ENCODE measurements at places on chromosomes 4 and X. TPM values are rescaled to one million over a fixed set of nuclear protein-coding genes. Genes with fewer than 3 reads are reported as not detected.

GRCh38 chr4:177266506-177266905 lies 43.2 kb upstream of the NEIL3 start:
- DNase-seq = no peak
- no peaks in the 10 kb centered on the region for H3K36me3 ChIP-seq
- no peaks in the 10 kb centered on the region for H3K4me1 ChIP-seq

GRCh38 chrX:48589482-48590162 lies 7.7 kb upstream of the WDR13 start:
- no peaks in the 10 kb centered on the region for H3K27me3 ChIP-seq
- no peaks in the 10 kb centered on the region for H3K4me1 ChIP-seq
- no peak overlapping the region for H3K4me3 ChIP-seq
- no peaks in the 10 kb centered on the region for H3K36me3 ChIP-seq
- DNase-seq = no peak

DNA sequence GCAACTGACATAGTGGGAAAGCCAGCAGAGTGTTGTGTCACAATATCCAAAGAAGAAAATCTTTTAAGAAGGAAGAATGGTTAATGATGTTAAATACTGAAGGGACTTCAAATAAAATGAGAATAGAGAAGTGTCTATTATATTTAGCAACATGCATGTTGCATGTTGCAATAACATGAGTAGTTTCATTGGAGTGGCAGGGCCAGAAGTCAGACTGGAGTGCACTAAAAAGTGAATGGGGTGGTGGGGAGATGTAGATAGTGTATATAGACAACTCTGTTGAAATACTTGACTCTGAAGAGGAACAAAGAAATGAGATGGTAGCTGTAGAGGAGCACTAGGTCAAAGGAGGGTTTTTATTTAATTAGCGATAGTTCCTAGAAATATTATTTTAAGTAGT lies 9.5 kb upstream of the AMMECR1 start:
- H3K36me3 ChIP-seq = no peaks in the 10 kb centered on the region
- no peak for DNase-seq
- no peak overlapping the region for H3K27ac ChIP-seq

DNA sequence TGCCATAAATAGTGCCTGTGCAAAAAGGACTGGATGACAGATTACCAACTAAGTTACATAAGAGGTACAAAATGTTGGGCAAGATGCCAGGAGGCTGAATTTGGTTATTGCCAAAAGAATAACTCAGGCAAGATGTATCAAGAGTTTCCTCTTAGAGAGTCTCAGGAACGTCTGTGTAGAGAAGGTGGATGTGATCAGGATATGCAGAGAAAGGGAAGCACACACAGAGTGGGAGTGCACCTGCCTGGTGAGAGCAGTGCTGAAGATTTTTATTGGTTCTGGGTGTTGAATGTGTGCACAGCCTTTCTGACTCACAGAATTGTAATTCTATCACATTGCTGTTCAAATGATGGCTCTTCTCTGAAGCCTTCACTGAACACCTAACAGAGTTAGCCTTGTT lies 156.8 kb upstream of the HS3ST1 start:
- no peaks in the 10 kb centered on the region for H3K27me3 ChIP-seq
- no peak for DNase-seq
- H3K4me1 ChIP-seq = no peaks in the 10 kb centered on the region
- no peak overlapping the region for H3K27ac ChIP-seq
- H3K4me3 ChIP-seq = no peak overlapping the region

GRCh38 chr4:111510535-111510934 lies 634.7 kb upstream of the FAM241A start:
- no peaks in the 10 kb centered on the region for H3K27me3 ChIP-seq
- no peaks in the 10 kb centered on the region for H3K4me1 ChIP-seq
- DNase-seq = no peak
- H3K4me3 ChIP-seq = no peak overlapping the region
- H3K36me3 ChIP-seq = no peaks in the 10 kb centered on the region
- H3K27ac ChIP-seq = no peak overlapping the region

DNA sequence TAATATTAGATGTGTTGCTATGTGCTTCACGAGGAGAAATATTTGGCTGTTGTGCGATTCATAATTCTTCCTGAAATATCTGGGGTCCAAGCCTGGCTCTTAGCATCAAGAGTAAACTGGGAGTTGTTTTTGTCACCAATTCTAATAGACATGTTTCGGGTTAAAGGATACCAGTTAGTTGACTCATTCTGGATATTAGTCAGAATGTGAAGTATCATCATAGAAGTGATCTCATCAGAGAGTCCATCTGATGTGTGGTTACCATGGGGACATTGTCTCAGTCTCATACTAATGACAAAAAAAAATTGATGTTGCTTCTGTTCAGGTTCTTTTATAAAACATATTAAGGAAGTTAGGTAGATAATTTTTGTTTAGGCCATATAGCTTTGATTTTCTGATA lies 57.2 kb upstream of the MTMR1 start:
- no peak for DNase-seq
- no peak overlapping the region for H3K4me3 ChIP-seq
- no peaks in the 10 kb centered on the region for H3K27me3 ChIP-seq
- H3K36me3 ChIP-seq = peaks cover 9% of the 10 kb centered on the region

- peaks cover 14% of the 10 kb centered on the region for H3K36me3 ChIP-seq
- DNase-seq = no peak
- no peak overlapping the region for H3K27ac ChIP-seq
- H3K4me1 ChIP-seq = peaks cover 5% of the 10 kb centered on the region
- H3K4me3 ChIP-seq = no peak overlapping the region
- H3K27me3 ChIP-seq = no peaks in the 10 kb centered on the region
Measured at GRCh38 chrX:130682990-130683389, 220.0 kb downstream of the ENOX2 start.

- H3K27me3 ChIP-seq = no peaks in the 10 kb centered on the region
- peaks cover 31% of the 10 kb centered on the region for H3K4me1 ChIP-seq
- H3K36me3 ChIP-seq = peaks cover 4% of the 10 kb centered on the region
- peak; percentile 73 for DNase-seq
Measured at GRCh38 chr4:83012200-83012686, 1.6 kb upstream of the LIN54 start.

GRCh38 chrX:39519566-39520301 lies 578.0 kb downstream of the BCOR start:
- no peaks in the 10 kb centered on the region for H3K27me3 ChIP-seq
- no peaks in the 10 kb centered on the region for H3K36me3 ChIP-seq
- no peak overlapping the region for H3K4me3 ChIP-seq
- DNase-seq = no peak

DNA sequence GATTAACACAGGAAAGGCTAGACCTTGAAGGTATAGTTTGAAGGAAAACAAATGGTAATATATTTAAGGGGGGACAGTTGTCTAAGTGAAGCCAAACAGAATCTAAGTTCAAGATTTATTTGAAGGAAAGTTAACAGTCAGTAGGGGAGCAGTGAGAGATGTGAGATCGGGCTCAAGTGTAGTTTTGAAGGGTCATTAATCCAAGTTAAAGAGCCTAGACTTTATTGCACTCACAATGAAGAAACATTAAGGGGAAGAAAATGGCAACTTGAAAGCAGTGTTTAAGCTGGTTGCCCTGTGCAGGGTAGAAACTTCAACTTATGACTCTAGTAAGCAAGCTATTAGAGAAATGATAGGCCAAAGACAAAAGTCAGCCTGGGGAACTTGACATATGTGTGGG lies 1952.2 kb downstream of the PCDH7 start:
- no peaks in the 10 kb centered on the region for H3K4me1 ChIP-seq
- H3K27ac ChIP-seq = no peak overlapping the region
- no peaks in the 10 kb centered on the region for H3K27me3 ChIP-seq
- DNase-seq = no peak
- H3K36me3 ChIP-seq = no peaks in the 10 kb centered on the region

DNA sequence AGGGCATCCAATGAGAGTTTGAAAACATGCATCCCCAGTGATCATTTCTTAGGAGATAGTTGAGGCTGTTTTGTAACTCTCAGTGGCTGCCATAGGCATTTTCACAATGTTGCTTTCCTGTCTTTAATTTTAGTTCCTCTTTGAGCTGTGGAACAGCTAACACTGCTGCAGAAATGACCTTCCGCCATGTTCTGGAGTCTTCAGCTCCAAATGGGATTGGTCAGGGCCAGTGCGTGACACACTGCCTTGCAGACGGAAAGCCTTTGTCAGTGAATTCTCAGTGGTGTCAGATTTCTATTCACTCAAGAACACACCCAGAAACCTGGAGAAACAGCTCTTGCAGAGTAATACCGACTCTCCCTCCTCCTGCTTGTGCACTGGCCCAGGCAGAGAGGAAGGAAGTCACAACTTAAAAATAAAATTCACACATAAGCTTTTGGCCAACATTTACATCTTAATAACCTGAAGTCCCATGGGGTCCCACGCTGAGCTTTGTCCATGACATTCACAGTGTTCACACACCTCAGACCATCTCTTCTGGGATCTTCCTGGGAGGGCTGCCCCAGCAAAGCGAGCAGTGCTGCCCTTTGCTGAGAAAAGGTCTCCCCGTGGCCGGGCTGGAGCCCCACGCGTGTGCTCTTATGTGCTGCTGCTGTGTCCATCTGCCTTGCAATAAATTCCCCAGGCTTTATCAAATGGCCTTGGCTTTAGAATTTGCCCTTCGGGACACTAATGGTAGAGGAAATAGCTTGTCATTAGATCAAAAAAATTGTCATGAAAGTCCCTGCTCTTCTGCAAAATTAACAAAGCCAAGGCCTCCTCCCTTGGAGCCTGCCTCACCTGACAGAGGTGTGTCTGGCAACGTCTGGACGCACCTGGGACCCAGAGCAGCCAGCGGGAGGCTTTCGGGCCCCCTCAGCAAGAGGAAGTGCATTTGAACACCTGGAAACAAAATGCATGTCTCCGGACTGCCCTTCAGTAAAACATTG lies 126.8 kb downstream of the IRF2 start:
- H3K27me3 ChIP-seq = no peaks in the 10 kb centered on the region
- H3K4me1 ChIP-seq = peaks cover 43% of the 10 kb centered on the region
- H3K36me3 ChIP-seq = no peaks in the 10 kb centered on the region
- no peak for DNase-seq

GRCh38 chr4:36665985-36666527 lies 384.6 kb downstream of the DTHD1 start:
- no peak overlapping the region for H3K4me3 ChIP-seq
- no peaks in the 10 kb centered on the region for H3K4me1 ChIP-seq
- H3K27ac ChIP-seq = no peak overlapping the region
- DNase-seq = no peak

- no peaks in the 10 kb centered on the region for H3K36me3 ChIP-seq
- H3K27ac ChIP-seq = no peak overlapping the region
- no peak overlapping the region for H3K4me3 ChIP-seq
- no peak for DNase-seq
Measured at GRCh38 chr4:126568652-126569570, 1063.8 kb upstream of the INTU start.

GRCh38 chr4:189804894-189805293 lies 135.8 kb upstream of the FRG1 start:
- no peaks in the 10 kb centered on the region for H3K36me3 ChIP-seq
- no peaks in the 10 kb centered on the region for H3K4me1 ChIP-seq
- H3K27me3 ChIP-seq = no peaks in the 10 kb centered on the region
- H3K27ac ChIP-seq = no peak overlapping the region

DNA sequence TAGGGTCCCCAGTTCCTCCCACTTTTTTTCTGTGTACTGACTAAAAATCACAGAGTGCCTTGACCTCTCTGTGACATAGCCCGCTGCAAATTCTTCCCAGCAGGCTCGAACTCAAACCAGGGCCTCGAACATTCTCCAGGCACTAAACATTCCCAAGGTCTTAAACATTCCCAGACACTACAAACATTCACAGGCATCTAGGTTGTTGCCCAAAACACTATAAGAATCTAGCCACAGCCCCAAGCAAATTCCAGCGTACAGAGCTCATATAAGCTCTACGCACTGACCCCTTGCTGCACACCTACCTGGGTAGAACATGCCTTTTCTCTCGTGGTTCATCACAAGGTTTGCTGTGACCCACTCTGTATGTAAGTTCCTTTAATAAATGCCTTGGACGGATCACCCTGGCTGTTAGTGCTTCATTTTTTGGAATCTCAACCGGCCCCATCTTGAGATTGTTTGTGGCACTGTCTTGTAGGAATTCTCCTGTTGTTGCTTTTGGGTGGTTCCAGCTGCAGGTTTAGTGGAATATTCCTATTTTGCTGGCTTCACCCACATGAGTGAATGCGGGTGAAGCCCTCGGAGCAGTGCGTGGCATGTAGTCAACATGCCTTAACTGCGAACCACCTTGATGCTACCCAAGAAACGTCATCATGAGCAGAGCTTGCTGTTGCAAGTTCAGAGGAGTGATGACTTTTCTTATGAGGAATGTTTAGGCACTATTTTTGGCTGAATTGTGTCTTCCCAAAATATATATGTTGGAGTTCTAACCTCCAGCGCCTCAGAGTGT lies 230.0 kb downstream of the HS3ST1 start:
- H3K4me3 ChIP-seq = no peak overlapping the region
- H3K27me3 ChIP-seq = no peaks in the 10 kb centered on the region
- no peak for DNase-seq
- peaks cover 11% of the 10 kb centered on the region for H3K4me1 ChIP-seq

DNA sequence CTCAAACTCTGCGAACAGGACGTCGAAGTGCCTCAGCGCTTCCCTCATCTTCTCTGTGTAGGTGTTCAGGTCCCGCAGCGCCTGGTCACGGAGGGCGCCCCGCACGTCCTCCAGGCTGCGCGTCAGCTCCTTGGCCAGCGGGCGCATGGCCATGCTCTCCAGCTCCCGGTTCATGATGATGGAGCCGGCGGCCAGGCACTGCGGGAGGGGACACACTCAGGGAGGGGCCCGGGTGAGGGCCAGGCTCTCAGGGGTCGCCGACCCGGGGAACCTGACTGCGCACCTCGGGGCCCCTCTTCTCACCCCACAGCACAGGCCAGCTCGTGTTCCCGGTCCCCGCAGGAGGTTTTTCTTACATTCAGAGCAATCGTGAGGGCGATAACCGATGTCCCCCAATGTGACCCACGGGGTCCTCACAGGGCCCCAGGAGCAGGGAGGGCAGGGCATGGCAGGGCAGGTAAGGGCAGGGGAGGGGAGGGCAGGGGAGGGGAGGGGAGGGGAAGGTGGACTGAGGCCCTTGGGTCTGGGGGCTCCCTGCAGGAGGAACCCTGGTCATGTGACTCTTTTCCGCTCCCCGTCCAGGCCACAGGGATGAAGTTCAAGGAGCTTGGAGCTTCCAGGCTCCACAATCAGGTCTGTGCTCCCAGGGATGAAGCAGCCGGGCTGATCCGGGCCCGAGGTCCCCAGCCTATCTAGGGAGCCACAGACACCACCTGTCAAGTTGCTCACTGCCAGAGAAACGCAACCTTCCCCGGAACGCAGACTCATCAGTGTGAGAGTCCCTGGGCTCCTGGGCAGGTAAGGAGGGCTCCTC lies 77.8 kb upstream of the MXD4 start:
- no peaks in the 10 kb centered on the region for H3K4me1 ChIP-seq
- no peak for DNase-seq
- H3K27me3 ChIP-seq = peaks cover 9% of the 10 kb centered on the region
- H3K4me3 ChIP-seq = no peak overlapping the region

- peaks cover 14% of the 10 kb centered on the region for H3K27me3 ChIP-seq
- no peak for DNase-seq
- no peaks in the 10 kb centered on the region for H3K4me1 ChIP-seq
- H3K4me3 ChIP-seq = no peak overlapping the region
- H3K27ac ChIP-seq = no peak overlapping the region
Measured at GRCh38 chr4:16443504-16444088, 217.3 kb upstream of the TAPT1 start.

- no peak overlapping the region for H3K27ac ChIP-seq
- no peak for DNase-seq
- H3K4me1 ChIP-seq = no peaks in the 10 kb centered on the region
Measured at GRCh38 chrX:107153005-107153404, 34.4 kb upstream of the RBM41 start.

Gene CASP3
- total RNA-seq = 38.9 TPM

Gene HSFX2
- not detected for total RNA-seq

Gene TMEM47
- total RNA-seq = 23.6 TPM

Gene RTL5
- total RNA-seq = 16.1 TPM

Gene ZNF280C
- 13.2 TPM for total RNA-seq

Gene TLR2
- 1.2 TPM for total RNA-seq
